ENCODE measurements at places on chromosomes 1 and 21.

- no peak for DNase-seq
Measured at GRCh38 chr1:17607644-17608581, 68.4 kb downstream of the ARHGEF10L start.

GRCh38 chr1:187987236-187987776, 1158.6 kb downstream of the PLA2G4A start:
- no peak for DNase-seq

DNA sequence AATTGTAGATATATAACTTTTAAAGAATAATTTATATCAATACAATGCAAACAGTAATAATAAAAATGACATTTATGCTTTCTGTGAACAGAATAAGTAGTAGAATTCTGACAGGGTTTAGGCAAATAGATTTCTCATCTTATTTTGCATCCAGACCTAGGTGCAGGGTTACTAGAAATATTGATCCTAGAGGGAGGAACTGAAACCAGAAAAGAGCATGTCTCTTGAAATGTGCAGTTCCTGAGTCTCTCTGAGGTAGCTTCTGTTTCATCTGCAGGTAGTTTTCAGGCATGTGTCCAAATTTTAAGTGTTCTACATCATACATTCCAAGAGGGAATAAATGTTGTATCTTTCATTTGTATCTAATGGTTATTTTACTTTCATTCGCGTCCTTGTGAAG, 631.9 kb upstream of the ADGRL4 start:
- no peak for DNase-seq

DNA sequence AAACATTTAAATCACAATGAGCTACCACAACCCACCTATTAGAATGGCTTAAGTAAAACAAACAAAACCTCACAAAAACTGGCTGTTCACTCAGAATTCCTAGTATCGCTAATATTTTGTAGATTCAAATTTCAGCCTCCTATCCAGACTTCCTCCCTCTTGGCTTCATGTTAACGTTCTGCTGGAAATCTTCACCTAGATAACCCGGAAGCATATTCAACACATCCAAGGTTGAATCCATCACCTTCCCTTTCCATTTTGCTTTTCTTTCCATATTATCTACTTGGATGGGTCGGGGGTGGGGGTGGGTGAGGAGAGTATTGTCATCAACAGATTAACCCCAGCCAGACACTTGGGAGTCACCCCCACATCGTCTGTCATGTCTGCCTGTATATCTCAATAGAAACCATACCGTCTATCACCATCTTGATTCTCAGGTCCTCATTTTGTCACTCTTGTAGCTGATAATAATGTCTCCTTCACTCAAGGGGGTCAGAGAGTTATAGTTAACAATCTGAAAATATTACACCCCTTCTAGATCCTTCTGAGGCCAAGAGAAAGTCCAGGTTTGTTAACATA, 1.7 kb upstream of the DPH5 start:
- no peak for DNase-seq

DNA sequence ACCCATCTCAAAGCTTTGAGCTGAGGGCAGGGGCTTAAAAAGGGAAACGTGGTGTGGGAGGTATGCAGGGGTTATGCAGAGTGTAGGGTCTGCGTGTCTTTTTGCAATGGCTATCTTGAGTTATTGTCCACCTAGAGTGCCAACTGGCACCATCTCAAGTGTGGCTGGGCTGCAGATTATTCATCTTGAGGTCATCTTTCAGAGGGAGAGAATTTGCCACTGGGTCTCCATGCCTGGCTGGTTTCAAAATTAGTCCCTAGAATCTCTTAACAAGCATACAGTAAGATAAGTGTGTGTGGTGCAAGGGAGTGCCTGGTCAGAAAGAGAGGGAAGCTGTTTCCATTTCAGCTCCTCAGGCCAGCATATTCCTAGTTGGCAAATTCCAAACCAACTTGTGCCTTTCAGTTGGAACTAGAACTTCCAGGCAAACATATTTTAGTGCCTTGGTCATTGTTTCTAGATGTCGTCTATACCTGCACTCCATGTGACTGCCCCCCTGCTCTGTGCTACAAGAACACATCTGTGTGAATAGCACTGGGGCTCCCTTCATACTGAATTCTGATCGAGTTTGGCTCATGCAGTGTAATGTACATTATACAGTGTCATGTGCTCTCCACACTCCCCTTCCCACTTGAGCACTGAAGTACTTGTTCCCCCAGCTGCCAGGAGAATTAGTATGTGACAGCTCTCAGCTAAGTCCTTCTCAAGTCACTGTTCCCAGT, 5.0 kb upstream of the OR2T8 start:
- no peak for DNase-seq

GRCh38 chr1:2625311-2625710, 7.5 kb downstream of the MMEL1 start:
- DNase-seq: no peak

- DNase-seq: no peak
Measured at GRCh38 chr1:119453021-119453420, 38.1 kb downstream of the HSD3B2 start.

DNA sequence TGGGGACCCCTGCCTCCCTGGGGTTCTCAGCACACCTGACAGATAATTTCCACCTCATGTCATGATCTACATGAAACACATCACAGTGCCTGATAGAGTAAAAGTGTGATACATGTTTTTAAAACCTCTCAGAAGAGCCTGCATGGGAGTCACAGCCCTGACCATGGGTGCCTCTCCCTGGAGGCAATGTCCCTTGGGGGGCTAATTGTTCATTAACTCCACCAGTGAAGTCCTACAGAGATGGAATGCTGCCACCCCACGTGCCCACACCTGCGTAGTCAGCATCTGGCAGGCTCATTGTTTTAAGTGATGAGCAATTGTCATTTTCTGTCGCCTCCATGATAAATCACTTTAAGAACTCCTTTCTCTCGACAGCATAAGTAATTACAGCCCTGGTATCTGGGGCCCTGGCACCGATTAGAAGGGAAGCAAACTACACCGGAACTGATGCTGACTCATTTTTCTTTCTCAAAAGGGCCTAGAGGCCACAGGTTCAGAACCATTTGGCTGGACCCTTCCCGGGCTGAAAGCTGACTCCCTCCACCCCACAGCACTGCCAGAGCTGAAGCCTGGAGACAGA, 109.6 kb upstream of the GJB5 start:
- DNase-seq: no peak

DNA sequence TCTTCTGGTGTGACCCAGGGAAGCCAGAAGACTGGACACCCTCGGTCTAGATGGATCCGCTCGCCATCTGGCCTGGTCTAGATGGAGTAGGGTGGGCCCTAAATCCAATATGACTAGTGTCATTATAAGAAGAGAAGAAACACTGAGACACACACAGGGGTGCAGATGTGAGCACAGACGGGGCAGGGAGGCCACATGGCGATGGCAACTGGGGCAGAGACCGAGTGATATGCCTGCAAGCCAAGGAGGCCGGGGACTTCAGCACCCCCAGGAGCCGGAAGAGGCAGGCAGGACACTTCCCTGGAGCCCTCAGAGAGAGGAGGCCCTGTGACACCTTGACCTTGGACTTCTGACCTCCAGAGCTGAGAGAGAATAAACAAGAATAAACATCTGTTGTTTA, 5.6 kb upstream of the TFF3 start:
- no peak for DNase-seq

GRCh38 chr21:45872471-45872870, 109.1 kb upstream of the COL6A1 start:
- DNase-seq: no peak

DNA sequence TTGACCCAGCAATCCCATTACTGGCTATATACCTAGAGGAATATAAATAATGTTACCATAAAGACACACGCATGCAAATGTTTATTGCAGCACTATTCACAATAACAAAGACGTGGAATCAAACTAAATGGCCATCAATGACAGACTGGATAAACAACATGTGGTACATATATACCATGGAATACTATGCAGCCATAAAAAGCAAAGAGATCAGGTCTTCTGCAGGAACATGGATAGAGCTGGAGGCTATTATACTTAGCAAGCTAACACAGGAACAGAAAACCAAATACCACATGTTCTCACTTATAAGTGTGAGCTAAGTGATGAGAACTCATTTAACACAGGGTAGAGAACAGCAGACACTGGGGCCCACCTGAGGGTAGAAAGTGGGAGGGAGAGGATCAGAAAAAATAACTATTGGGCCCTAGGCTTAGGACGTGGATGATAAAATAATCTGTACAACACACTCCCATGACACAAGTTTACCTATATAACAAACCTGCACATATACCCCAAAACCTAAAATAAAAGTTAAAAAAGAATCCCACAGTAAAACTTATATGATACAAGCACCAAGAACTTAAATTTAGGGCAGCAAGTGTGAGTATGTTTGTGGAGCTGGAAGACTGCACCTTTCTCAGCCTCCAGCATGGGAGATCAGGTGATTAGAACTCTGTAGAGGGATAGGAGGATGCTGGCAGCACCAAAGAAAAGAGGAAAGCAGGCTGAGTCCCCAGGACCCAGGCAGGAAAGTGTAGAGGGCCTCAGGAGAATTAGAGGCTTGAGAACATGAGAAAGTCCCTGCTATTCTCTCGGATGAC, 320.8 kb upstream of the USP24 start:
- no peak for DNase-seq

DNA sequence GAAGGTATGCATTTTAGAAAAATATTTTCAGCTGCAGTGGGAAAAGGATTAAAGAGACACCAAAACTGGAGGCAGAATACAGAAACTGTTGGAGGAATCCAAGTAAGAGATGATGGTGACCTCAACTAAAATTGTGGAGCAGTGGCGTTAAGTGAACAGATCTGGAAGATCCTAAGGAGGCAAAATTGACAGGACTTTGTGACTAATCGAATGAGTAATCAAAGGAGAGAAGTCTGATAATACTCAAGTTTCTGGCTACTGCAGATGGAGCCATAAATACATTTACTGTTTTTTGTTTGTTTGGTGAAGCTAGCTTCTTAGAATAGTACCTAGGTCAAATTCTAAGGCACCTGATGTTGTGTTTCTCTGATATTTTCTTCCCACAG, 3.1 kb downstream of the CTBS start:
- DNase-seq: no peak

DNA sequence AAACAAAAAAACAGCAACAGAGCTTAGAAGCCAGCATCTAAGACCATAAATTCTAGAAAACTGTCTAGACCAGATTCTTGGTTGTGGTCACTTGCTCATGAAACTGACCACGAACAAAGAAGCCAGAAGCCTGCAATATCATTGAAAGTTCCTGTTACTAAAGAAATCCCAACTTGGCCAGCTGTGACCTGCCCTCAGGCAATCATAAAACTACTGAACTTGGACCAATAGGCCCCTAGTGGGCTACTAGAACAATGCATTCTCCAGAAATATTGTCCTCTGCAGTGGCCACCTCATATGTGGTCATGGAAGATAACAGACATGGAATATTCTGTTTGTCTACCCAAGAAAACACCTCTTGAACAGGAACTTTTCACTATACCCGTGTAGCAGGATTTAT, 87.7 kb downstream of the SPATA17 start:
- peak; percentile 5 for DNase-seq

GRCh38 chr21:17823846-17824245, 4.7 kb upstream of the C21orf91 start:
- DNase-seq: no peak

DNA sequence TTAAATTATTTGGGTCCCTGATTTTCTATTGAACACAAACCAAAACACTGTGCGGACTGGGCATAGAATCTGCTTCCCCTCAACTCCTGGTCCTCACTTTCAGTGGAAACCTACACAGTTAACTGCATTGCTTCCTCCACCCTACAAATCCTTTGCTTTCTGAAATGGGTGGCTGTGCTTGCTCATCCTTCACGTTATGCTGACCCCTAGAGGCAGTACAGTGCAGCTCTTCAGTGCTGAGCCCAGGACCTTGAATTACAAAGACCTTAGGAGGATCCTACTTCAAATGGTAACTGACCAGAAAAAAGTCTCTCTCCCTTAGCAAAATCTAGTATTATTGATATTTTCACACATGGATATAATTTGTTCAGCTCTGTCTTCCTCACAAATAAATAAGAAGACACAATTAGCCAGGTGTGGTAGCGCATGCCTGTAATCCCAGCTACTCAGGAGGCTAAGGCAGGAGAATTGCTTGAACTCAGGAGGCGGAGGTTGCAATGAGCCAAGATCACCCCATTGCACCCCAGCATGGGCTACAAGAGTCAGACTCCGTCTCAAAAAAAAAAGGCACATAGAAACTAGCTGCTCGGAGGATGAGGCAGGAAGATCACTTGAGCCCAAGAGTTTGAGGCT, 63.4 kb upstream of the L1TD1 start:
- peak; percentile 50 for DNase-seq

DNA sequence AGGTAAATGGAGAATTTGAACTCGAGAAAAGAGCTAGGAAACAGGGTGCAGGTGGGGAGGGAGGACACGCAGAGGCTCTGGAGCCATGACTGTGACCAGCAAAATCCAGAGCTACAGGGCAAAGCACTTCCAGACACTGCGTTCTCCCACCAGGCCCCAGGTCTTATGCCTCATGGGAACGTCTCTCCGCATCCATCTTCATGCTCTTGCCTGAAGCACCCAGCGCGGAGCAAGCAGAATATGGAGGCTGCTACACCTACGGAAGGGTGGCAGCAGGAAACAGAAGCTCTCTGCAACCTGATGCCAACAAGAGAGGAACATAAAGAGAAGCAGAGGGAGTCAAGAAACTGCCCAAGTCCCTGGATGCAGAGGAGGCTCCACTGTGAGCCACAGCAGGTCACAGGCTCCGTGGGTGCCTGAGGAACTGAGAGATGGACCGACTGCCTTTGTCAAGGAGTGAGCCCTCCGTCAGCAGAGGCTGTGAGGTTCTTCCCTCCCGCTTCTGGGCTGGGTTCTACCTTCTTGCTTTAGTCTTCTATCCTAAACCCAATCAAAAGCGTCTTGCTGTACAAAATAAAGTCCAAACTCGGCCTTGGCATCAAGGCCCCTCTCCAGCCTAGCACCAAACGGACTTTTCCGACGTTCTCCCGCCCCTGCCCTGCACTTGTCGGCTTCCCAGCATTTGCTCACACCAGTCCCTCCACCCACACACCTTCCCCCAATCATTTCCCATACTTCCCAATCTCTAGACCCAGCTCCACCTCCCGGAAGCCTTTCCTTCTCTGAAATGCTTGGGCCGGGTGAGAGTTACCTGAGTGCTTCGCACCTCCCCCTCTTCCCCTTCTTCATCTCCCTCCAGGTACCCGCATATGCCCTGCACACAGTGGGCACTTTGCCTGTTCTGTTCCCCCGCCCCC, 930 bp downstream of the DHCR24 start:
- no peak for DNase-seq

Data from AML-193 (cell line).